ENCODE measurements at places on chromosomes 3 and 15. TPM values are rescaled to one million over a fixed set of nuclear protein-coding genes. Genes with fewer than 3 reads are reported as not detected.

Gene COLQ
- 0.44 TPM for total RNA-seq

Gene TP63
- total RNA-seq, result 0.42 TPM

Gene SLC12A1
- not detected for total RNA-seq

Gene HIGD2B
- not detected for total RNA-seq

Gene KCNH8
- total RNA-seq, result not detected

Gene SLC22A13
- total RNA-seq, result not detected

Gene KBTBD13
- 0.02 TPM for total RNA-seq

Gene KCNAB1
- total RNA-seq, result not detected

Gene SPTSSB
- total RNA-seq, result not detected

Gene P2RY14
- total RNA-seq, result not detected

Gene CAMP
- total RNA-seq, result not detected

Gene PLA2G4E
- not detected for total RNA-seq

Gene DPPA4
- not detected for total RNA-seq

Gene LRRC49
- total RNA-seq, result 5.3 TPM

Gene RBP2
- not detected for total RNA-seq

Gene RFTN1
- total RNA-seq, result 3.3 TPM

Gene TFG
- 129 TPM for total RNA-seq

Gene SLC38A3
- not detected for total RNA-seq

Gene UNC13C
- not detected for total RNA-seq

Gene ZNF770
- 21.3 TPM for total RNA-seq

Gene ZXDC
- 8.3 TPM for total RNA-seq

Gene PCLAF
- total RNA-seq, result 163 TPM

Gene CYP8B1
- not detected for total RNA-seq

Gene RHOV
- 5.3 TPM for total RNA-seq

Gene UPK1B
- 12.8 TPM for total RNA-seq

Gene GOLGA8G
- not detected for total RNA-seq

All from A549 treated with DMSO at 1 μM for 4 hours (cell line).